ENCODE measurements at places on chromosomes 13 and 19.

DNA sequence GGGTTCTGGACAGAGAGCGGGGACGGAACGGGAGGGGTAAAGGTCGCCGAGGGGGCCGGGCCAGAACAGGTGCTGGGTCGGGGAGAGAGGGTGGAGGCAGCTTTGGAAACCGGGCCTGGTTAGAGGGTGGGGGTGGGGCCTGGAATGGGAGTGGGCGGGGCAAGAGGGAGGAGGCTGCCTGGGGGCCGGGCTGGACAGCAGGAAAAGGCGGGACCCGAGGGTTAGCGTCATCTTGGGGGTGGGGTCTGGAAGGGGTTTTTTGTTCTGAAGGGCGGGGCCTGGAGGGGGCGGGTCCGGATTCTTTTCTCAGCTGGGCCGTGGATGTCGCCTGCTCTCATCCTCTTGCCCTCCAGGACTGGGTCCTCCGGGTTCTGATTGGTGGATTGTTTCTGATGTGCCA, 4.3 kb upstream of the ZNF813 start:
- peak; percentile 24 for DNase-seq

GRCh38 chr13:112475889-112476288, 99.7 kb downstream of the SPACA7 start:
- no peak for DNase-seq

- DNase-seq, result no peak
These were observed 14.4 kb downstream of the BCAM start for GRCh38 chr19:44823373-44823698.

DNA sequence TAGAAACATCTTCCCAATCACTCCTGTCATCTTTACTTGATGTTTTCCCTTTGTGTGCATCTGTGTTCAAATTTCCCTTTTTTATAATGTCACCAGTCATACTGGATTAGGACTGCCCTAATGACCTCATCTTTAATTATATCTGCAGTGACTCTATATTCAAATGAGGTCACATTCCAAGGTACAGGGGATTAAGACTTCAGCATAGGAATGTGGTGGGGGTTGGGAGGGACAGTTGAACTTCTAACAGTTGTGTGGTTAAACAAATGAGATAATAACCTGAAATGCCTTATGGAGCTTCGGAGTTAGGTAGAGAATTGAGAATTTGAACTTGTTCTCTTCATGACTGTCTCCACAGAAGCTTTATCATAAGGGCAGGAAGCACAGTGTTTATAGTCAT, 23.0 kb downstream of the PAN3 start:
- no peak for DNase-seq

DNA sequence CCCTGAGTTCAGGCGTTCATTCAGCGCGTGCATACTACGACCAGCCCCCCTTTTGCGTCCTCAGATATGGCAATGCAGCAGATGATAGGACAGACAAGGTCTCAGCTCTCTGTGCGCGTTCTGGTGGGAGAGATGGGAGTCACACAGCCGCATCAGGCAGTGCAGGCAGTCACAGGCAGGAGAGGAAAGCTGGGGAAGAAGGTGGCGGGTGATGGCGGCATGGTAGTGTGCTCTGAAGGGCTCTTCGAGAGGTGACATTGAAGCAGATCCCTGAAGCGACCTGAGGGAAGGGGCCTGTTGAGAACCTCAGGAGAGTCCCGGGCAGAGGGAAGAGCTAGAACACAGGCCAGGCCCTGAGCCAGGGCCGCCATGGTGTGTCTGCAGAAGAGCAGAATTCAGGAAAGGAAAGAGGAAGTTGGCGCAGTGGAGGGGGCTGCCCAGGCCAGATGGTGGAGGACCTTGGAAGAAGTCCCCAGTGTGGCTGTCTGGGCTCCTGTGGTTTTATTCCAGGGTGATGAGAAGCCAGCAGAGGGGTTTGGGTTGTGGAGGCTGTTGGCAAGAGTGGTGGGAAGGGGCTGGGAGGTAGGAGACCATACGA, 3.5 kb downstream of the USF2 start:
- DNase-seq, result no peak

- DNase-seq, result no peak
These were observed 1277.3 kb downstream of the UQCRFS1 start for GRCh38 chr19:27935669-27936068.

GRCh38 chr19:13693889-13694288, 70.4 kb upstream of the MRI1 start:
- DNase-seq, result no peak

GRCh38 chr19:49761625-49762311, 1.3 kb downstream of the TSKS start:
- peak; percentile 54 for DNase-seq

DNA sequence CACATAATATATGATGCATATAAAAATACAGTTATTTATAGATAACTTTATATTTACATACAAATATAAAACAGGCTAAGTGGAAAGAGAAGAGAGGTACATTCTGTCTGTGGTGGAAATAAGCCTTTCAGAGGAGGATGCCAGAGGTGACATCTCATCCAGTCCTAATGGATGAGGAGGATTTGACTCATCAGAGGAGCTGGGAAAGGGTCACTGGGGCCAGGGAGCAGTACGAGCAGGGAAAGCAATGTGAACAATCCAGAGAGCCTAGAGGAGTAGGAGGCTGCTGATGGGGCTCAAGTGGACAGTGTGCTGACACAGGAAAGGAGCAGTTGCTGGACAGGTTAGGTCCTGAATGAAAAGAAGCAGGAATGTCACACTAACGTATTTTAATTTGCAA, 18.6 kb downstream of the NALCN start:
- DNase-seq, result peak; percentile 80

- DNase-seq, result no peak
These were observed 3.7 kb upstream of the DMPK start for GRCh38 chr19:45785781-45786532.

GRCh38 chr19:34711890-34712289, 22.2 kb upstream of the ZNF181 start:
- DNase-seq, result no peak
